Fibroblast of the conjunctiva (primary cell): ENCODE measurements at places on chromosomes 7 and 10.
A peak's percentile ranks its signal among the peaks of the same experiment; 100 is the strongest.

- DNase-seq: no peak
These were observed 434.3 kb upstream of the SEMA3D start for GRCh38 chr7:85620936-85621685.

- no peak for DNase-seq
These were observed 84.8 kb upstream of the ASAH2 start for GRCh38 chr10:50336140-50336539.

GRCh38 chr10:10564081-10564794 is 453.4 kb upstream of the CELF2 start:
- DNase-seq: peak; percentile 76

DNA sequence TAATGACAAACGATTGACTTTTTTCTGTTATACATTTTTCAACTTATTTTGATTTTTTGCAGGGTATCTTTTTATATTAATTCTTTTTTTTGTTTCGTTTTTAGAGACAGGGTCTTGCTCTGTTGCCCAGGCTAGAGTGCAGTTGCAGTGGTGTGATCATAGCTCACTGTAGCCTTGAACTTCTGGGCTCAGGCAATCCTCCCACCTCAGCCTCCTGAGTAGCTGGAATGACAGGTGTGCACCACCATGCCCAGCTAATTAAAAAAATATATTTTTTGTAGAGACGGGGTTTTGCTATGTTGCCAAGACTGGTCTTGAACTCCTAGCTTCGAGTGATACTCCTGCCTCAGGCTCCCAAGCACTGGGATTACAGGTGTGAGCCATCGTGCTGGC is 601.3 kb downstream of the PARD3 start:
- DNase-seq: no peak

- no peak for DNase-seq
These were observed 628 bp downstream of the HPSE2 start for GRCh38 chr10:99234791-99235657.

- no peak for DNase-seq
These were observed 40.8 kb downstream of the HBP1 start for GRCh38 chr7:107209565-107209964.

DNA sequence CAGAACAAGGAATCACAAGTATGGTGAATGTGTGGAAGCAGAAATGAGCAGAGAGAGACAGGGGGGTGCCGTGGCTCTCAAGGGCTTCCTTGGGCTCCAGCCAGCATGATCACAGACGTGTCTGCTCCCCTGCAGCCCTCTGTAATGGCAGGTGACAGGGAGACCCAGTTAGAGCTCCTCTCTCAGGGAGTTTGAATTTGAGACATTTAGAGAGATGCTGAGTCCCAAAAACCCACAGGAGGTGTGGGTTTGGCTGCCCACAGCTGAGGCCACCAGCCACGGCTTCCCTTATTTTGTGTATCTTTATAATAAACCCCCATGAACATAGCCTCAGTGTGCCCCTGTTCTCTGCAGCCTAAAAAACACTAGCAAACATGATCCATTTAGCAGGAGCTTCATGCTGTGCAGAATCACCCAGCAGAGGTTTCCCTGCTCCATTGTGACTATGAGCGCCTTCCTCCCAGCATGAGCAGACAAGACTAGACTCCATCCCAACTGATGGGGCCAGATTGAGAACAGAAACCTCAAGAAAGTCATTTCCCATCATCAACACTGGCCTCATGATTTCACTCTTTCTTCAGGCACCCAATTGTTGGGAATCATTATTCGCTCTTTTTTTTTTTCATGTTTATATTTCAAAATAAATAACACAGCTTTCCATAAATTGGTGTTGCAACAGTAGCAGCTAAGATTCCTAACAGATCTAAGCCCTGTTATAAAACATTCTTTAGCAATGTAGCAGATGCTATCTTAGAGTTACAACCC is 13.4 kb downstream of the NOD1 start:
- DNase-seq: peak; percentile 40

DNA sequence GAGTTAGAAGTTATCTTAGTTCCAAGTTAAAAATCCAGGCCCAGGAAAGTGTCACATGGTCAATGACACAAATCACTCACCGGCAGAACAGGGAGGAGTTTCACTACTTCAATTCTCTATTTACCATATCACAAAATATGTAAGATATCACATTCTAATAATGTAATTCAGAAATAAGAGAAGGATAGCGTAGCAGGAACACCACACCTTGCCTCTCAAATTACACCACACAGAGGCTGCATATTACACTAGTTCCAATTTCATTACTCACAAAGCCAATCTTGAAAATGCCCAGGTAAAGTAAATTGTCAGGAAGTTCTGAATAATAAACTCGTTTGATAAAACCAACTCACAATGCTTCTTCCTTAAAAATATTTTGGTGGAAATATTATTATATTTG is 169.2 kb downstream of the CTTNBP2 start:
- DNase-seq: no peak

GRCh38 chr7:98653601-98654310 is 36.7 kb downstream of the NPTX2 start:
- DNase-seq: no peak

DNA sequence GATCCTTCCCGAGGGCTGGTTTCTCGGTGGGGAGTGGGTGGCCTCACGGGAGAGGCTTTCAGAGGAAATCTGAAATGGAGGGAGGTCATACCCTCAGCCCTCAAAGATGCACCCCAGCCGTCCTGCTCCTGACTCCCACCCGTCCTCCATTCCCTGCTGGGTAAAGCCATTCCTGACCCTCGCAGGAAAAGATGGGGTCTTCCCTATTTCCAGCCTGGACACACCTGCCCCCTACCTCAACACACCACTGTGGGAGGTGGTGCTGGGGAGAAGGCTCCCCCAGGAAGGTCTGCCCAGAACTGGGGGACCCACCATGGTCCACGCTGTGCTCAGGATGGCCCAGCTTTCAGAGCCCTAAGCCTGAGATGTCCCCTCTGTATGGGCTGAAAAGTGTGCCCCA is 86.9 kb downstream of the CHST15 start:
- no peak for DNase-seq

DNA sequence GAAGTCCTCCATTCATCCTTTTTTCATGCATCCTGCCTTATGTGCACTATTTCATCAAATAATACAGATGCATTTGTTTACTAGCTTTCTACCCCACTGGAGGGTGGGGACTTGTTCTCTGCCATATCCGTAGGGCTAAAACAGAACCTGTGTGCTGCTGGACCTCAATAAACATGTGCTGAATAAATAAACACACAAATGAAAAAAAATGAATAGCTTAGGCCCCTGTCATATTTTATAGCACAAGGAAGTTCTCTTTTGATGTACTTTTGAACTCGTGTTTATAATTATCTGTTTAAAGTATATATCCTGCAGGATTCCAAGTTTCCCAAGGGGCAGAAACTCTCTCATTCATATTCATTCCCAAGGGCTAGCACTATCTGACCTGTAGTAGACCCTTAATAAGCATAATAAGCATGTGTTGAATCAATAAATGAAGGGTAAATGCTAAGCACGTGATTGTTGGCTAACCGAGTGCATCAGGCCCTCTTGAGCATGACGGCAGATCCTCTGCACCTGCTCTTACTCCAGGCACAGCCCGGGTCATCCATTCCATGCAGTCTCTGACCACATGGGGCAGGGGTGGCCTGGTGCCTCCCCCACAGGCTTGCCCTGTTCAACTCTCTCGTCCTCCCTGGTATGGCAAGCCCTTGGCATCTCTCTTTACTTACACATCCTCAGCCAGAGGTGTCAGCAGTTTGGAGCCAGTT is 474.1 kb upstream of the ZMIZ1 start:
- DNase-seq: no peak

GRCh38 chr10:76301211-76301610 is 869.8 kb downstream of the LRMDA start:
- DNase-seq: no peak

- DNase-seq: no peak
These were observed 342.7 kb downstream of the LRMDA start for GRCh38 chr10:75773813-75774782.
